ENCODE measurements at places on chromosomes 3 and 15.

DNA sequence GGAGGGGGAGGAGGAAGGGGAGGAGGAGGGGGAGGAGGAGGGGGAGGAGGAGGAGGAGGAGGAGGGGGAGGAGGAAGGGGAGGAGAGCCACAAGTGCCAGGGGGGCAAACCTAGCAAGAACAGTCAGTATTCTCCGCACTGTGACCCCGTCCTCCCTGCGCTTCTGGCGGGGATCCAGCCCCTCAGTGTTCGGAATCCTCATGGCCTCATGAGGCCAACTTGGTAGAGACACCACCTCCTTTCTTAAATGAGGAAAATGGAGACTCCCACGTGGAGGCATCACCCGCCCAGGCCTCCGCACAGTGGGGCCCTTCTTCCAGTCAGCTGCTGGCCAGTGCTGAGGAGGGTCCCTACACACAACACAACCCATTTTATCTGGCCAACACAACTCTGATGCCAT lies 163.4 kb downstream of the XXYLT1 start:
- no peak for DNase-seq

DNA sequence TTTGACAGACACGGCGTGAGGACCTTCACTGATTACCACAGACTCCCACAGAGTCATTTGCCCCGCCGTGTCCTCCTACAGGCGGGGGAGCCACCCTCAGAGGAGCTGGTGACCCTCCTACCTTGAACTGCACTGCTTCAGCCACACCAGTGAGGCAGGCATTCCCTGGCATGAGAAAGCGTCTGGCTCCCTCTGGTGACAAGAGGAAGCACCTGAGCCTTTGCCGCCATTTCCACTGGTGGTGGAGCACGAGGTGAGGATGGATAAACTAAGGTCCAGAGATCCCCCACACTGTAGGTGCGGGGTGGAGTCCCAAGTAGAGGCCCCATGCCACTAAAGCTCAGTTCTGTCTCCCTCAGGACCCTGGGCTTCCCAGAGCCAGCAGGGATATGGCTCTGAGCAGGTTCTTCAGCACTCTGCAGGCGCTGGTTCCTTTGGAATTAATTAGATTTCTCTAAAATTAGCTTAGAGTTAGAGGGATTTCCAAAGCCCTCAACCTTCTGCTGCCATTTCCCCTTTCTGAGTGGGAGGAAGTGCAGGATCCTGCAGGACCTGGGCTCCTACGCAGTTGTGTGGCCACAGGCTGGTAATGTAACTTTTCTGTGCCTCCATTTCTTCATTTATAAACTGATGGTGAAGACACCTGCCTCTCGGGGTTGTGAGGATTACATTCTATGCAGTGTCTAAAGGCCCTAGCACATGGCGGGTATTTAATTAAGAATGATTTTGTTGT lies 224.0 kb downstream of the SLCO3A1 start:
- peak; percentile 63 for DNase-seq

DNA sequence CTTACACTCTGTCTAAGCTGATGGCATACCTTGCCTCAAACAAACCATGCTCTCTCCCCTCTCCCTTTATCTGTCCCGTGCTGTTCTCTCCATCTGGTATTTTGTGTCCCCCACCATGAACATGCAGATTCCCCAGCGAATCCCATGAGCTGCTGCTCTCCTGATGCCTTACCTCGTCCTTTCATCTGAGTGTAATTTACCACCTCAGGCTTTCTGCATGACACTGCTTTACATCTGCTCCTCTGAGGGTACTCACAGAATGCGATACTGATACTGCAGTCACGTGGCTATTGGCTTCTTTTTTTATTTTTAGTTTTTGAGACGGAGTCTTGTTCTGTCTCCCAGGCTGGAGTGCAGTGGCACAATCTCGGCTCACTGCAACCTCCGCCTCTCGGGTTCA lies 341.7 kb downstream of the PTPRG start:
- DNase-seq: no peak

DNA sequence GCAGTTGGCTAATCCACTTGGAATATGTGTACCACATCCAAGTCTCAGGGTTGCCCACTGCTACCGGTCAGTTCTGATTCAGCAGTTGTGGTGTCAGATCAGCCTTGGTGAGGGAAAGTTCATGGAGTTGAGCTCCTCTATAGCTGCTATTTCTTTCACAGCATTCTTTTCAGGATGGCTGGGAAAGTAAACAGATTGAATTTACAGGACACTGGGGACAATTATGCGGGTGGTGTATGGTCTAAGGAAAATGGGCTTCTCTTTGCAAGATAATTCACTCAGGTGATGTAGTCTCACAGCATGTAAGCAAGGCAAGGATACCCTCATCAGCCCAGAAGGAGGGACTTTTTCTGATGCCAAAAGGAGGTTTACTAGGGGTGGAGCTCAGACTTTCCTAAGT lies 249.9 kb downstream of the DOCK3 start:
- no peak for DNase-seq

DNA sequence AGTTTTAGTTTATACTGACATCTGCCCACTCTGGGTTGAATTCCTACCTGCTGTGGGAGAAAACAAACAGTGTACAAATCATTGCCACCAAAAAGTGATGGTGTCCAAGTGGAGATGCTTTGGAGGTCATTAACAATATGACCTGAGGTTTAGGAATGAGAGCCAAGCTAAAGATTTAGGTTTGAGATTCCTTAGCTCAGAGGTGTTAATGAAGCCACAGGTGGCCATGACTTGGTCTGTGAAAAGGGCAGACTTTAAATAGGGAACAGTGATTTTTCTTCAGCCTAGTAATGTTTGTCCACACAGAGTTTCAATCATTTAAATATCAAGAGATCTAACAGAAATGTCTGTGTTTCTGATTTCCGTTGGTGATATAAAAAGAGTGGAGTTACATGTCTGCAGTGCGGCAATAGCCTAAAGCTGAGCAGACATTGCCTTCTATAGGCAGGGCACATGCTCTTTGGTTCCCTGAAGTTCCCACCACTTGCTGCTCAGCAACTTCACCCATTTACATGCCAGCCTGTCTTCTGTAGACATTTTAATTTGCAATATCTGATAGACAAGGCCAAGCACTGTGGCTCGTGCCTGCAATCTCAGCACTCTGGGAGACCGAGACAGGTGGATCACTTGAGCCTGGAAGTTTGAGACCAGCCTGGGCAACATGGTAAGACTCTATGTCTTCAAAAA lies 423.2 kb downstream of the IL5RA start:
- no peak for DNase-seq
